Cerebellar nuclear complex (tissue), 1 donor: ENCODE measurements at places on chromosomes 1 and 21.

DNA sequence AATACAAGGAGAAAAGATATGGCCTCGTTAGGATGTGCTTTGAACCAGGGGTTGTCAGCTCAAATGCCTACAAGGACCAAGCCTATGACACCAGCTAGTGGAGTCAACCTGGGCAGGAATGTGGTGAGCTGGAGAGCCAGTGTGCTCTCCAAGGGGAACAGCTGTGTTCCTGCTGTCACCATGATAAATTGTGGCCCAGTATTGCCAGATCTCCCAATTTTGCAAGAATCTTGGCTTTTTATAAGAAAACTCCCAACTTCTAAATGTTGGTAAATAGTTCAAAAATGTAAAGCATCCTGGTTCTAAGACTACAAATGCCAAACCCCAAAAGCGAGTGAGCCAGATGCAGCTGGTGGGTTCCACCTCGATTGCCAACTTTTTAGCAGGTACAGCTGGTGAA lies 391.1 kb downstream of the PLPP3 start:
- DNase-seq, result no peak

DNA sequence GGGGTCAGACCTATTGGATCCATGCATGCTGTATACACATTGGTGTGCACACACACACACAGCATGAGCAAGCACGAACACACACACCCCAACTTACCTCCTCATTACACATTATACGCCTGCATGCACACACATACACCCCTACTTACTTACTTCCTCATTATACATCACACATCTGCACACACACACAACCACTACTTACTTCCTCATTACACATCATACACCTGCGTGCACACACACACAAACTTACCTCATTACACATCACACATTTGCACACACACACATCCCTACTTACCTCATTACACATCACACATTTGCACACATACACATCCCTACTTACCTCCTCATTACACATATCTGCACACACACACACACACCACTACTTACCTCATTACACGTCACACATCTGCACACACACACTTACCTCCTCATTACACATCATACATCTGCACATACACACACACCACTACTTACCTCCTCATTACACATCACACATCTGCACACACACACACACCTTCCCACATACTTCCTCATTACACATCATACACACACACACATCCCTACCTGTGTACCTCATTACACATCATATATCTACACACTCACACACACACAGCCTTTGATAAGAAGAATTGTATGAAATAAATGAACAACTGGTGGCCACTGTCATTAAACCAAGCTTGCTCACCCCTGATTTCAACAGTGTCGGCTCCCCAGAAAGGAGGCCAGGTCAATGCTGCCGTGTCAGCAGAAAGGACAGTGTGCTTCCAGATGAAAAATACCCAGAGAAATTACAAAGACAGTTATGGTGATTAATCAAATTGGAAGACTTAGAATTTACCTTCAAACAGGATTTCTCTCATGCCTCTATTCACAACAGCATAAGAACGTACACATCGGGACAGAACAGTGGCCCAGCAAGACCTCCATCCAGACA lies 117.8 kb downstream of the SETD4 start:
- DNase-seq, result no peak

DNA sequence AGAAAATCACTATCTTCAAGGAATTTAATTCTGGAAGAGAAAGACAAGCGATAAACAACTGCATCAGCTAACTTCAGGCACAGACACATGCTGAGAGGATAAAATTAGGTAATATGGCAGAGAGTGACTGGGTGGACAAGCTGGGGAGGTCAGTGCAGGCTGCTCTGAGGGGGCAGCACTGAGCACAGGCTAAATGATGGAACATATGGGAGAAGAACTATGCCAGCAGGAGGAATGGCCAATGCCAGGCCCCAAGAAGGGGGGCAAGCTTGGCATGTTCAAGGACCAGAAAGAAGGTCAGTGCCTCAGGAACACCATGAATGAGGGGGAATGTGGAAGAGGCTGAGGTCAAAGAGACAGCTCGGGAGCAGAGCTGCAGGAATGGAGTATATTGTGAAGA lies 190.7 kb upstream of the MAP1LC3C start:
- DNase-seq, result peak; percentile 84

GRCh38 chr1:241465673-241466072 lies 53.9 kb downstream of the FH start:
- no peak for DNase-seq

DNA sequence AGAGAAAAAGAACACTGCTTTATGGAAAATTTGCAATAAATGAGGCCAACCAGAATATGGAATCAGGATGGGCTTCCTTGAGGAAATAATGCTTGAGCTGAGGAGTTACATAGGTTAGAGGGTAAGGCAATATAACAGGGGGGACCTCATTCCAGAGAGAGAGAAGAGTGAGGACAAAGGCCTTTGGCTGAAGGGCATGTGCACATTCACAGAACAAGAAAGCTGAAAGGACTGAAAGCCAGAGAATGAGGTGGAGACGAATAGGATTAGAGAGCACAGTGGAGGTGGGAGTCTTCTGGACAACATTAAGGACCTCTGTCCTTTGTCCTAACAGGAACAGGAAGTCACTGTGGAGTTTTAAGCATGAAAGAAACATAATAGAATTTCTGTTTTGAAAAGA lies 60.7 kb upstream of the MROH9 start:
- DNase-seq, result no peak

DNA sequence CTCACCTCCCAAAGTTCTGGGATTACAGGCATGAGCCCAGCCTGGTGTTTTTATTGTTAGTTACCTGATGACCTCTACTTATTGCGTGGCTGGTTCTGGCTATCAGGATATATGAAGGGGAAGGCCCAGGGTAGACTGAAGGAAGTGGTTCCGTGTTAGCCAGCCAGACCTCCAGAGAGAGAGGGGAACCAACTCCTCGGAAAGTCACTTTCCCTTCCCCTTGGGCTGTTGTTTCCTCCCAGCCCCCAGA lies 2.5 kb upstream of the RCSD1 start:
- no peak for DNase-seq
